ENCODE measurements at places on chromosomes 3 and 15. TPM values are rescaled to one million over a fixed set of nuclear protein-coding genes. Genes with fewer than 3 reads are reported as not detected.

Gene KLHDC8B
- 34.8 TPM for total RNA-seq

Gene MESP2
- not detected for total RNA-seq

Gene DUOX1
- 317 TPM for total RNA-seq

Gene RARRES1
- 65.8 TPM for total RNA-seq

Gene SRGAP3
- 7.8 TPM for total RNA-seq

Gene ROPN1
- not detected for total RNA-seq

Gene PARP15
- 11.4 TPM for total RNA-seq

GRCh38 chr3:14474363-14475081 is 65.6 kb downstream of the GRIP2 start:
- H3K4me1 ChIP-seq, result peaks cover 20% of the 10 kb centered on the region
- no peak for DNase-seq
- H3K27ac ChIP-seq, result no peak overlapping the region
- no peaks in the 10 kb centered on the region for H3K27me3 ChIP-seq
- H3K36me3 ChIP-seq, result peaks cover 94% of the 10 kb centered on the region
- no peak overlapping the region for H3K4me3 ChIP-seq

GRCh38 chr3:6542795-6543194 is 318.1 kb upstream of the GRM7 start:
- no peaks in the 10 kb centered on the region for H3K36me3 ChIP-seq
- no peak overlapping the region for H3K4me3 ChIP-seq
- H3K27ac ChIP-seq, result no peak overlapping the region

- no peaks in the 10 kb centered on the region for H3K27me3 ChIP-seq
- no peaks in the 10 kb centered on the region for H3K4me1 ChIP-seq
- H3K36me3 ChIP-seq, result peaks cover 94% of the 10 kb centered on the region
- H3K4me3 ChIP-seq, result no peak overlapping the region
- no peak for DNase-seq
- H3K27ac ChIP-seq, result no peak overlapping the region
Observed at GRCh38 chr15:42218953-42219592, 11.0 kb upstream of the VPS39 start.

DNA sequence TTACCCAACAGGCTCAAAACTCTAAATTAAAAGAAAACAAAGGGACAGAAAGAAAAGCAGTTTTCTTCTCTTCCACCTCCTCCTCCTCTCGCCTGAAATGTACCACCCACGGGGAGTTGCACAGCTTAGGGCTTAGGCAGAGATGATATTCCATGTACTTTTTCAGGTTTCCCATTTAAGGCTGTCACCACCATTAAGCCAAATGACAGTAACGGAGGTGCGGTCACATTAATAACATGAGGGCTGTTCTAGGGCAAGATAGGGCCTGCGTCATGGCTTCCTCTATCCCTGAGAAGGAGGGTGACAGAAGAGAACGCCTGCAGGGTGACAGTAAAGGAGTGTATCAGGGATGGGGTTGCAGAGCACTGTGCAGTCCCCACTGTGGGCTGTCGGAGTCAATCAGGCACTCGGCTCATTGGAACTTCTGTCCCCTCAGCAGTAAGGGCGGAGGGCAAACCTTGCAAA is 51.7 kb upstream of the TJP1 start:
- DNase-seq, result no peak
- no peaks in the 10 kb centered on the region for H3K36me3 ChIP-seq
- H3K4me3 ChIP-seq, result no peak overlapping the region
- H3K27me3 ChIP-seq, result no peaks in the 10 kb centered on the region

DNA sequence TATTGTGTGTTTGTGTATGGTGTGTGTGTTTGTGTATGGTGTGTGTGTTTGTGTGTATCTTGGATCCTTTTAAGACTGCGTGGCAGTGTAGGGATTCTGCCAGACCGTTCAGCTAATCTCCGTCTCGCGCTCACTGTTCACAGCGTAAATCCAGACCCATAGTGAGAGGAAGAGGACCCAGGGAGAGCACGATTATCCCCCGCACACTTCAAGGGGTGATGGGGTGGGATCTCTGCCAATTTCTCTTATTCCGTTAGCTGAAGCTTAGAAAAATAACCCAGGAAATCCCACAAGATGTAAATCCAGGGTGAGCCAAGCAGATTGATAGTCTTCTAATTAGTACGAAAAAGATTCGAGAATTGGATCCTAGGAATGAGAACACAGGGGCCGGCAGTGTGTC is 381.2 kb downstream of the GABRG3 start:
- H3K4me3 ChIP-seq, result no peak overlapping the region
- no peaks in the 10 kb centered on the region for H3K36me3 ChIP-seq
- no peak for DNase-seq
- peaks cover 3% of the 10 kb centered on the region for H3K27me3 ChIP-seq
- no peak overlapping the region for H3K27ac ChIP-seq

GRCh38 chr3:44903751-44904150 is 29.3 kb downstream of the TGM4 start:
- H3K36me3 ChIP-seq, result no peaks in the 10 kb centered on the region
- H3K27ac ChIP-seq, result no peak overlapping the region
- no peak overlapping the region for H3K4me3 ChIP-seq
- DNase-seq, result no peak
- H3K27me3 ChIP-seq, result peaks cover 12% of the 10 kb centered on the region
- H3K4me1 ChIP-seq, result no peaks in the 10 kb centered on the region

GRCh38 chr15:67208396-67208795 is 46.1 kb downstream of the AAGAB start:
- no peak overlapping the region for H3K27ac ChIP-seq
- no peaks in the 10 kb centered on the region for H3K27me3 ChIP-seq
- no peak overlapping the region for H3K4me3 ChIP-seq
- peaks cover 52% of the 10 kb centered on the region for H3K36me3 ChIP-seq

- no peaks in the 10 kb centered on the region for H3K4me1 ChIP-seq
- H3K27me3 ChIP-seq, result no peaks in the 10 kb centered on the region
- DNase-seq, result no peak
- H3K4me3 ChIP-seq, result no peak overlapping the region
Observed at GRCh38 chr15:29337156-29337959, 67.7 kb upstream of the NSMCE3 start.

- no peaks in the 10 kb centered on the region for H3K27me3 ChIP-seq
- no peak overlapping the region for H3K4me3 ChIP-seq
- H3K36me3 ChIP-seq, result no peaks in the 10 kb centered on the region
- H3K27ac ChIP-seq, result no peak overlapping the region
- no peak for DNase-seq
Observed at GRCh38 chr15:42104095-42104891, 9.9 kb upstream of the PLA2G4D start.

DNA sequence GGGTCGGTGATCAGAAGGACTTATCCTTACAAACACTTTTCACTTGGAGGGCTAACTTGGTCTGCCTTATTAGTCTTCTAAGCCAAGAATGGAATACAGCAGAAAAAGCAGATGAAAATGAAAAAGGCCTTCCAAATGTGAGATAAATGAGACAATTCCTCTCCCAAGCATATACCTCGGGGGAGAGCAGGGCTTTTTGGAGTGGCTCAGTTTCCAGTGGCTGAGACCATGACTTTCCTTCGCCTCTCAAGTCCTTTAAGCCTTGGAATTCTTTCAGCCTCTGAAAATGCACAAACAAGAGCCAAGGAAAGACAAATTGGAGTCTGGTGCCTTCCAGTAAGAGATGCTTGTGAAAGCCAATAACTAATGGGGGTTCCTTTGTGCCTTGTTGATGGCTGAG is 130.9 kb downstream of the DTWD1 start:
- no peaks in the 10 kb centered on the region for H3K36me3 ChIP-seq
- no peak for DNase-seq
- no peak overlapping the region for H3K27ac ChIP-seq
- H3K27me3 ChIP-seq, result no peaks in the 10 kb centered on the region
- no peaks in the 10 kb centered on the region for H3K4me1 ChIP-seq

GRCh38 chr3:102038477-102039142 is 189.3 kb downstream of the NFKBIZ start:
- no peak for DNase-seq
- H3K36me3 ChIP-seq, result no peaks in the 10 kb centered on the region
- H3K4me3 ChIP-seq, result no peak overlapping the region

- H3K27me3 ChIP-seq, result no peaks in the 10 kb centered on the region
- no peak overlapping the region for H3K27ac ChIP-seq
- H3K4me3 ChIP-seq, result no peak overlapping the region
- DNase-seq, result no peak
- H3K4me1 ChIP-seq, result no peaks in the 10 kb centered on the region
Observed at GRCh38 chr15:41630616-41631217, 29.5 kb upstream of the MGA start.

DNA sequence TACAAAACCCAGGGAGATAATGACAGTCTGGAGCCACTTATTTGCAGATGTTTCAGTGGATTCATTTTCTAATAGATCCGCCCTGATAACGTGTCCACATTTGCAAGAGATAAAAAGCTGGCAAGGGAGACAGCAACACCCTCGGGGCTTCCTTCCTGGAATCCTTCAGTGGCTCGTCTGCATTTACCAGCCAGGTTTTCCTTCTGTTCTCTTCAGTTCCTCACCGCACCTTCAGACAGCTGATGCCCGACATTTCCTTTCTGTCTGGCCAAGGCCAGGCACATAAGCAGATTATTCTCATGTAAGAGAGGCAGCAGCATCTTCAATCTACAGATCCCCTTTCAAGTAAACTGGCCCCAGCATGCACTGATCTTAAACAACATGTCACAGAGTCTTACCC is 56.2 kb upstream of the SPATA12 start:
- H3K27ac ChIP-seq, result no peak overlapping the region
- H3K27me3 ChIP-seq, result no peaks in the 10 kb centered on the region
- H3K4me1 ChIP-seq, result peaks cover 23% of the 10 kb centered on the region
- H3K4me3 ChIP-seq, result no peak overlapping the region

DNA sequence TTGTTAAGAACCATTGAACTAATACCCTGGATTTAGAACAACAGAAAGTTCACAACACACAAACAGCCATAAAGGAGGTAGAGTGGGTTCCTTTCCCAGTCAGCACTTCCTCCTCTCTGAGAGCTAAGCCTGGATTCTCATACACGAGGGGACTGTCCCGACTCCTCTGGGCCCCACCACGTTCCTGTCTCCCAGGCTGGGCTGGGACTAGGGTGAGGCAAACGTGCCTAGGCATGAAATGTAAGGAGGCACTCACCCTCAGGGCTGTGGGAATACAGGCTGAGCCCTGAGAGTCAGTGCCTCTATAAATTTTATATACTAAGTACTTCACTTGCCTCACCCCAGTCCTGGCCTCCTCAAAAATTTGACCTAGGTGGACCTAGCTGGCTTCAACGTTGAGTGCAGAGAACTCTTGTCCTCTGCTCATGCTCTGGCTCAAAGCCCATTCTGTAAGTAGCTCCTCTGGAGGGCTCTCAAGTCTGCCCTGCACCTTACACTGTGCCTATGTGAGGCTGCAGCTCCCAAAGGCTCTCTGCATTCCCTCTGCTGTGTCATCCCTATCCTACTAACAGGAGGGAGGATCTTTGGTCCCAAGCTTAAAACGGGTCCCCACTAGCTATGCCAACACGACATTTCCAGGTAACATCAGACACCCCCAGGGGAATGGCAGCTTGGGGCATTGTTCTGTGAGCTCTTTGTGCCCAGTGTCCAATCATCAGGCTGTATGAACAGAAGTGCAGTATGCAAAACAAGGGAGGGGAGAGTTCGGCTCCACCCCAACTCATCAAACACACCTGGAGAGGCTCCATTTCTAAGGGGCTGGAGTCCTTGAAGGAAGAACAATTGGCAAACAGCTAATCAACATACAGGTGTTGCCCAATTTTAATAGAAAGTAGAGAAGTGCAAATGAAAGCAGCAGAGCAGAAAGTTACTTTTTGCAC is 233.2 kb downstream of the RPLP1 start:
- peaks cover 10% of the 10 kb centered on the region for H3K4me1 ChIP-seq
- no peaks in the 10 kb centered on the region for H3K27me3 ChIP-seq
- peak overlapping the region; percentile 27 for H3K27ac ChIP-seq
- H3K36me3 ChIP-seq, result no peaks in the 10 kb centered on the region
- DNase-seq, result peak; percentile 62

DNA sequence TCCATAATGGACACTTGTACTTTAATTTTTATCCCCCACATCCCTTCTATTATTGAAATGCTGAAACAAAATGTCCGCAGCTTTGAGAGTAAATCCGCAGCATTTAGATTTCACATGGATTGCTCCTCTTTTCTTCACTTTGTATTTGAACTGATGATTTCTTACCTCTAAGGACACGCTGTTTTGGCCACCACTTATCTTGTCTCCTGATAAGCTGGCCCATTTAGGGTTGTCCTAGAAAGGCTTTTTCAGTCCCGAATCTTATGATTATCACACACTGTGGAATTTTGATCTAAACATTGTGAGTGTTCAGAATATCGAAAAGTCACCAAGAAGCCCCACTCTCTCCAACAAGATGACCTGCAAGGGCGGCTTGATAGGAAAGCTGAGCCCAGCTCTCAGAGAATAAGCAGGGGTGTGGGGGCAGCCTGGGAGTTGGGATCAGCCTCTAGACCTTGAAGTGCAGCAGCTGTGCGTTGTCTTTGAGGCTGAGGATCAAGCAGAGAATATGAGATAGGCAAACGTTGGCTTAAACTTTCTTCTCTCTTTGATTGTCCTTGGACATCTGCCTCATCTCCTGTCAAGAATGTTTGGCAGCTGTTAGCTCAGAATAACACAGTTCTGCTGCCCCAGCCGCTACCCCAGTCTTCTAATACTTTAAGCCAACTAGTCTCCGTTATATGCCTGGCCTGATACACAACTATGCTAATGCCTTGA is 399.7 kb upstream of the NR2F2 start:
- H3K27ac ChIP-seq, result no peak overlapping the region
- no peak for DNase-seq
- H3K27me3 ChIP-seq, result no peaks in the 10 kb centered on the region
- no peaks in the 10 kb centered on the region for H3K36me3 ChIP-seq
- no peak overlapping the region for H3K4me3 ChIP-seq
- H3K4me1 ChIP-seq, result no peaks in the 10 kb centered on the region
